ENCODE measurements at places on chromosomes 7 and 10. TPM values are rescaled to one million over a fixed set of nuclear protein-coding genes. Genes with fewer than 3 reads are reported as not detected.

Gene MYL10
- 0.73 TPM for total RNA-seq

Gene SAMD8
- total RNA-seq, result 35.4 TPM

Gene ARHGAP22
- total RNA-seq, result 6.2 TPM

Gene SLC13A1
- total RNA-seq, result not detected

Gene ENO4
- 1.4 TPM for total RNA-seq

GRCh38 chr10:34826857-34827766, 12.0 kb upstream of the PARD3 start:
- no peak overlapping the region for H3K27ac ChIP-seq
- no peak overlapping the region for H3K4me3 ChIP-seq
- H3K36me3 ChIP-seq, result no peaks in the 10 kb centered on the region
- peaks cover 3% of the 10 kb centered on the region for H3K27me3 ChIP-seq

DNA sequence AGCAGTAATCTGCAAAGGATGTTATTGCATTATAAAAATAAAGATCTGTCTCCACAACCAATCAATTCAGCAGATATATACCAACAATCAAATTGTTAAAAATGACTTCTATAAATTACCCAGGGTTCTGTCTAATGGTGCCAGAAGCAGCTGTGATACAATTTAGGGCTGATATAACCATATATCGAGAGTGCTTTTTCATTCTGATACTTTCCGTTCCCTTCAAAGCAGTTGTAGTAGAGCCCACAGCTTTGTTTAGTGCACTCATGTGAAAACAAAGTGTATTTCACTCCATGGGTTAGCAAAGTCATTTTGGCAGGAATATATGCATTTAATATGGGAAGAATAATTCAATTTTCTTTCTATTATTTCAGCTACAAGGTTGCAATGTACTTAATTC, 83.1 kb upstream of the CHCHD3 start:
- peaks cover 3% of the 10 kb centered on the region for H3K27me3 ChIP-seq
- H3K4me1 ChIP-seq, result no peaks in the 10 kb centered on the region
- H3K36me3 ChIP-seq, result no peaks in the 10 kb centered on the region
- no peak for DNase-seq
- H3K27ac ChIP-seq, result no peak overlapping the region
- no peak overlapping the region for H3K4me3 ChIP-seq

DNA sequence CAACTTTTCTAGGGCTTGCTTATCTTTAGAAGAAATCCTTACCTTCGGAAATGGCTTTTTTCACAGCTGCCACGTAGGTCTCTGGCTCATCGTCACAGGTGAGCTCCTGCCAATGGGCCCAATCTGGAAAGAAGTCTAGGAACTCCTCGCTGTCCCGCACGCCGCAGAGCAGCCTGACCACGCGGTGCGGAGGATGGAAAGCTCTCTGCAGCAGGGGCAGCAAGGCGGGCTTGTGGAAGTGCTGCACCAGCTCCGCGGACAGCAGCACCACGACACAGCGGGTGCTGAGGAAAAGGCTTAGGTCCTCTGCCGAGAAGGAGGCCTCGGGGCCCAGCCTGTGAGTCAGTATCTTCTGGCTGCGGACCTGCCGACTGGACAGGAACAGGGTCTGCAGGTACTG, 10.8 kb downstream of the PIK3AP1 start:
- DNase-seq, result no peak
- no peak overlapping the region for H3K4me3 ChIP-seq
- H3K27ac ChIP-seq, result no peak overlapping the region
- no peaks in the 10 kb centered on the region for H3K4me1 ChIP-seq
- H3K36me3 ChIP-seq, result no peaks in the 10 kb centered on the region
- no peaks in the 10 kb centered on the region for H3K27me3 ChIP-seq

GRCh38 chr7:81715984-81716588, 53.8 kb downstream of the HGF start:
- peak; percentile 35 for DNase-seq
- no peaks in the 10 kb centered on the region for H3K36me3 ChIP-seq
- H3K27ac ChIP-seq, result no peak overlapping the region

DNA sequence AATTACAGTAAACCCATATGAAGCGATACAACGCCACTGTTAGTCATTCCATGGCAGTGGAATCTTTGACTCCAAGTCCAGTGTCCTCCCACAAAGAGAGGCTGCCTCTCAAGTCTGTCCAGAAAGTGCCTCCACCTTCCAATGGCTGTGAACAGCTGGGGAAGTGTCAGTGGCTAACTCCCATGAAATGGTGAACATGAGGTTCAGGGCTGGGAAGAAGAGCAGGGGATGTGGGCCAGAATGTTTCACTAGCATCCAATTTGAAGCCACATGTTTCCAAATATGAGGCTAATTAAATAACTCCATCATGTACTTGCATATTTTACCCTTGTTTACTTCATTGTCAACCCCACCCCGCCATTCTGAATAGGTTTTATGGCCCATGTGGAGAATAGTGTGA, 53.1 kb upstream of the CHST15 start:
- H3K27ac ChIP-seq, result no peak overlapping the region

GRCh38 chr10:72550239-72550638, 75.6 kb downstream of the MICU1 start:
- no peak overlapping the region for H3K4me3 ChIP-seq
- no peaks in the 10 kb centered on the region for H3K4me1 ChIP-seq
- no peaks in the 10 kb centered on the region for H3K27me3 ChIP-seq
- H3K27ac ChIP-seq, result no peak overlapping the region

Data from astrocyte (in vitro differentiated cells and primary cell).